Islet precursor cell (in vitro differentiated cells): ENCODE measurements at places on chromosomes 11 and 22.

DNA sequence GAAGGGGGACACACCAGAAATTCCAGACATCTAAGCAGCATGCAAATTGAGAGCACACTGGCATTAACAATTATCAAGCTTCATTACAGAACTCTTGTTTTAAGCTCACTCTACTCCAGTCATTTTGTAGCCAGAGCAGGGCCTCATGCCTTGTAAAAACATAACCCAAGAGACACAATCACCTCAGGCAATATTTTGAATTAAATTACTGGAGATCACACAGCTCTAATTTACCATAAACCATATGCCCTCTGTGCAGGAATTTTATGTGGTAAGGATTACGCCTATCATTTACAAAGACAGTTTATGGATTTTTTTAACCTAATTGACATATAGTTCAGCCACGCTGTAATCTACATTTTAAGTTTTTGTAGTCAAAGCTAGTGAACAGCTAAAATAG lies 414.1 kb upstream of the DDI1 start:
- no peak for DNase-seq

- DNase-seq = no peak
These were observed 30.1 kb downstream of the ZNF280B start for GRCh38 chr22:22478470-22478869.

DNA sequence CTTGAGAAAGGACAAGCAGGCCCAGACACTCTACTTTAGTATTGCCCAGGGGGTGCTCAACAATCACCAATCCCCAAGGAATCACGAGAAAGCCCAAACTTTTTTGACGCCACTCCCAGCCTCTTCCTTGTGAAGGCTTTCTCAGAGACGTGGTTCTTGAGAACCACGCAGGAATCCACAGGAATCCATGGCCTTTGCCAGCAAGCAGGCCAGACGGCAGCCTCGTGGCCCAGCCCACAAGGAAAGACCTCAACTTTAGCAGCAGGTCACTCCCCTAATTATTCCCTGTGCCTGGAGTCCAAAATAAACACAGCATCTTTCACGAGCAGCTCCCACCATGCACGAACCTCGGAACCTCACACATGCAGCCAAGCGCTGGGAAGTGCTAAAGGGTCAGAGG lies 104.2 kb downstream of the WT1 start:
- no peak for DNase-seq

DNA sequence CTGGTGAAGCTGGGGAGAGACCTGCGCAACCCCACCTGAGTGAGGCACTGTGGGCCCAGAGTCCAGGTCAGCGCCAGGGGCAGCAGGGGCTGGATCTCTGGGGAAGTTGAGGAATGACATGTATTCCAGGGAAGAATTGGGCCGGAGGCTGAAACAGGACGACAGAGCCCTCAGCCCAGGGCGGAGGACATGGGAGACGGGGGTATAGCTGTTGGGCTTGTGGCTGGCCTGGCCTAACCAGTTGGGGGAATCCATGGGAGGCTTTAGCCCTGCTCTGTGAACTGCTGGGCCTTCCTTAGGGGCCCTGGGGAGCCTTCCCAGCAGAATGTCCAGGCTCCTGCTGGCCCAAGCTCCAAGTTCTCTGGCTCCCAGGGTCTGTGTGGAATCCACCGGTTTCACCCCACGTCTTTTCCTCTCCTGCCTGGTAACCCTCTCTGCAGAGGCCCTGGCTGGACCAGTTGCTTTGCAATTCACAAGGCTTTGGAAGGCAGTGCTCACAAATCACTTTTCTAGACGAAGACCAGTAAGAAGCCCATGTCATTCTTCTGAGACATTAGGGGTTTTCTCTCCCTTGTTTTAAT lies 50.4 kb upstream of the KCNQ1OT1 start:
- peak; percentile 49 for DNase-seq

DNA sequence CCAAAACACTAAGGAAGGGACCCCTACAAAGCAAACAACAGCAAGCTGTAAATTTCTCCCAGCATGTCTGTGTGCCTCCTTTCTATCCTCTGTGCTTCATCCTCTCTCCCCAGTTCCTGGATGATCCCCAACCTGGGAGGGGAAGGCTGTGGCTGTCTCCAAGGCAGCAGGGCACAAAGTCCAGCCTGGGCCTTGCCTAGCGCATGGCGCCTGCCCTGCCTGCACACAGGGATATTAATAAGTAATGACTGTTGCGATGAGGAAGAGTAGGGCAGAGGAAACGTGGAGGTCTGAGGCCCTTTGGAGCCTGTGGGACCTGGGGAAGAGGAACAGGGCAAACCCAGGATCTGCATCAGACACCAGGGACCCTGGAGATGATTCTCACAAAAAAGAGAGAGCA lies 2.0 kb downstream of the USH1C start:
- no peak for DNase-seq
